Activated naive CD8-positive, alpha-beta T cell treated with anti-CD3 and anti-CD28 coated beads, Interleukin-2, amount 10 ng/mL, durations not matched to agents 7 days and 5 days (primary cell): ENCODE measurements at places on chromosomes 4 and X. TPM values are rescaled to one million over a fixed set of nuclear protein-coding genes. Genes with fewer than 3 reads are reported as not detected.

The CCSER1 gene
- not detected for total RNA-seq

- H3K27me3 ChIP-seq, result no peaks in the 10 kb centered on the region
- no peak overlapping the region for H3K27ac ChIP-seq
- H3K4me3 ChIP-seq, result no peak overlapping the region
- H3K36me3 ChIP-seq, result no peaks in the 10 kb centered on the region
Observed at GRCh38 chr4:77665381-77666069, 59.9 kb downstream of the CXCL13 start.

DNA sequence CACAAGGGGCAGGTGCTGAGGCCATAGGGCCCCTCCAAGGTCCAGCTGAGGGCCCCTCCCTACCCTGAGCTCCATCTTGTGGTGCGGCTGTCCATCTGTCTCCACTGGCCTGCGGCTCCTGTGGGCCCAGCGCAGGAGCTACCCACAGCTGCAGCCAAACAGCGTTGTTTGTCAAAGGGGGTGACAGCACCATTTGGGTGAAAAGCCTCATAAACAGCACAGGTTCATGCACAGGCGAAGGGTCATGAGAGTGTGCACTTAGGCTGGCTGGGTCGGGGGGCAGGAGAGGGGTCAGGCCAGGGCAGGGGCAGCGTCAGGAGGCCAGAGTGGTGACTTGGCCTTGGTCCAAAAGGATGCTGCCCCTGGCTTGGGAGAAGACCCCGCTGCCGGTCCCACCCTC lies 32.3 kb downstream of the BLOC1S4 start:
- no peaks in the 10 kb centered on the region for H3K36me3 ChIP-seq
- H3K4me1 ChIP-seq, result peaks cover 9% of the 10 kb centered on the region
- H3K27me3 ChIP-seq, result no peaks in the 10 kb centered on the region

DNA sequence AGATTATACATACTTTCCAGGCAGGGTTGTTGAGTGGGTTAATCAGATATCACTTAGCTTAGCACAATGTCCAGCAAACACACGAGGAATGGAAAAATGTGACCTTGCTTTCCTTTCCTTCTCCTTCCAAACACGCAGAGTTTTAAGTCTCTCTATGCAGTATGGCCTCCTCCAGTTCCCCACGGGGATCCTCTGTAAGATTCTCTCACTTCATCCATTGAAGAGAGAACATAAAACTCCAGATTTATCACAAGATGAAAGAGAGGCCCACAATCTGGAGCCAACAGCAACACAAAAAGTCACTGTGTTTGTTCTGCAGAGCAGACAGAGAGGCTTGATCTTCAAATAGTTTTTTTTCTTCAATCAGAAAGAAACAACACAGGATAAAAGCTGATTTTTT lies 336.8 kb upstream of the CLNK start:
- no peaks in the 10 kb centered on the region for H3K4me1 ChIP-seq
- no peak for DNase-seq
- no peaks in the 10 kb centered on the region for H3K36me3 ChIP-seq
- no peak overlapping the region for H3K4me3 ChIP-seq

DNA sequence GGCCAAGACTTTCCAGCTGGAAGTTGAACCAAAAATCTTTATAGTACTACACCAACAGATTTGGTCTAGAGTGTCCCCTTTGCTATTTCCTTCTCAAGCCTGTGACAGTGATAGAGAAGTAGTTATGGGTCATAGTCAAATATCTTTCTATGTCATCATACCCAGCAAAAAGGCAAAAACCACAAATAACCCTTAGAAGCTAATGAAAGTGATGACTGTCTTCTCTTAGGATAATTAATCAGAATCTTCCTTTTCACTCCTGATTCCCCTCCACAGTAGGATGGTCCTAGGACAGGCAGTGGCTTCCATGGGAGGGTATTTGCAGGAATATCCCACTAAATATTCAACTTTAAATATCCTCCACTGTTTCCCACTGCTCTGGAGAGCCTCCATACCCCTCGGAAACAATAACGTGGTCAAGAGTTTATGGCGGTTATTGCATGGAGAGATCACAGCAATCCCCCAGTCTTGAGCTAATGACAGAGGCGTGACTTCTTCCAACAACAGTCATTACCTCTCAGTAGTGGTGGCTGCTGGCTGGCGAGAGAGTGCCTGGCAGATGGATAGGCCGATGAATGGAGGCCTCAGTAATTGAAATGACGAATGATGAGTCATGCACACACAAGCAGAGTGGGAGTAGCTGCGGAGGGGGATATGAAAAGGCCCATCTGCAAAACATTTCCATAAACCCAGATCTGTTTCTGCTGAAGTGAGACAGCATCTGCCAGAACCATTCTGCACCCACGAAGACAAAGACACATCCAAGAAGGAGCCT lies 154.9 kb downstream of the STK32B start:
- DNase-seq, result no peak
- no peak overlapping the region for H3K4me3 ChIP-seq
- no peaks in the 10 kb centered on the region for H3K27me3 ChIP-seq
- no peaks in the 10 kb centered on the region for H3K4me1 ChIP-seq
- H3K36me3 ChIP-seq, result no peaks in the 10 kb centered on the region

GRCh38 chr4:174154215-174154854 lies 129.1 kb downstream of the FBXO8 start:
- no peaks in the 10 kb centered on the region for H3K36me3 ChIP-seq
- no peaks in the 10 kb centered on the region for H3K4me1 ChIP-seq
- DNase-seq, result no peak
- H3K4me3 ChIP-seq, result no peak overlapping the region

GRCh38 chr4:183986291-183986970 lies 81.3 kb downstream of the STOX2 start:
- peaks cover 6% of the 10 kb centered on the region for H3K27me3 ChIP-seq
- no peaks in the 10 kb centered on the region for H3K36me3 ChIP-seq
- peaks cover 3% of the 10 kb centered on the region for H3K4me1 ChIP-seq
- H3K4me3 ChIP-seq, result no peak overlapping the region
- no peak overlapping the region for H3K27ac ChIP-seq

- H3K27ac ChIP-seq, result no peak overlapping the region
- no peaks in the 10 kb centered on the region for H3K27me3 ChIP-seq
- no peak overlapping the region for H3K4me3 ChIP-seq
- no peaks in the 10 kb centered on the region for H3K4me1 ChIP-seq
- H3K36me3 ChIP-seq, result no peaks in the 10 kb centered on the region
Observed at GRCh38 chrX:57178605-57179004, 41.4 kb upstream of the SPIN2A start.

The MAGEA3 gene
- total RNA-seq, result not detected

The NCAPG gene
- total RNA-seq, result 66.6 TPM

DNA sequence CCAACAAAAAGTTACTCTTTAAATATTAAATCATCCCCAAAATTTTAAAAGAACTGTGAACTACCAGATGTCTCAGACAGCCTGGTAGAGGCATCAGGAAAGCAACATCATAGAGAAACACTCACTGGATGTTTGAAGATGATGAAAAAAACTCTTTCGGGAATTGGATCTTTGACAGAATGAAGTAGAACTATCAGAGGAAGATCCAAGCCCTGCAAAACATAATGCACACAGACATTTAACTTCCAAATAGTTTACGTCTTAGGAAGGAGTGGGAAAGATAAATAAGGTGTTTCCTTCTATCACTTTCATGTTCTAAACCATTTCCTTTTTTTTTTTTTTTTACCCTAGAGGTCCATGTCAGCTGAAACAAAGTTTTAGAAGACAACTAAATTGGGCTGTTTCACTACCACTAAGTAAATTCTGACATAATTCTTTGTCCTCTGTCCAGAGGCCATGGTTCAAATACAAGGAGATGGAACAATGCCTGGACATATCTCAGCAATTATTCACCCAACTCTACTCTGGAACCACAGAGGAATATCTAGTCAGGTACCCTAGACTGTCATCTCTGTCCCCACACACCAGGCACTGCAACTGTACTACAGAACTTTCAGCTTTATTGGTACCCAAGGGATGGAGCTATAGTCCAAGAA lies 217.7 kb upstream of the INTU start:
- H3K4me1 ChIP-seq, result no peaks in the 10 kb centered on the region
- no peak overlapping the region for H3K27ac ChIP-seq
- H3K36me3 ChIP-seq, result no peaks in the 10 kb centered on the region
- H3K27me3 ChIP-seq, result no peaks in the 10 kb centered on the region
- no peak overlapping the region for H3K4me3 ChIP-seq

The SYAP1 gene
- total RNA-seq, result 17.2 TPM

DNA sequence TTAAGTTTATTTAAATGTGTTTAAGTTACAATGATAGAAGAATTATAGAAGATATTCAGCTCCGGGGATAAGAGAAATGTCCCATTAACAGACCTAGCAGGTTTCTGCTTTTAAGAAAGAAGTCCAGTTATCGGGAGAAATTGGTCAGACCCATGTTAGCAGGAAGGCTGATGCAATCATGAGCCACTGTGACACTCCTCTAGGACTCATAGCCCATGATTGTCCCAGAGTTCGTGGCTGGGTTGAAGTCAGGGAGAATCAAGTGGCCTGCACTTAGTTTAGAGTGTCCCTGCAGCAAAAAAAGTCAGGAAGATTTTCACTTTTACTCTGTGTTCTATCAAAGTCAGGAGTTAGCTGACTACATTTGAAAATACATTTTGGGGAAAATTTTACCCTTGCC lies 72.0 kb downstream of the TMEM144 start:
- no peak overlapping the region for H3K27ac ChIP-seq
- no peaks in the 10 kb centered on the region for H3K36me3 ChIP-seq
- no peaks in the 10 kb centered on the region for H3K27me3 ChIP-seq
- DNase-seq, result no peak
- no peaks in the 10 kb centered on the region for H3K4me1 ChIP-seq

The FGFBP1 gene
- total RNA-seq, result not detected

DNA sequence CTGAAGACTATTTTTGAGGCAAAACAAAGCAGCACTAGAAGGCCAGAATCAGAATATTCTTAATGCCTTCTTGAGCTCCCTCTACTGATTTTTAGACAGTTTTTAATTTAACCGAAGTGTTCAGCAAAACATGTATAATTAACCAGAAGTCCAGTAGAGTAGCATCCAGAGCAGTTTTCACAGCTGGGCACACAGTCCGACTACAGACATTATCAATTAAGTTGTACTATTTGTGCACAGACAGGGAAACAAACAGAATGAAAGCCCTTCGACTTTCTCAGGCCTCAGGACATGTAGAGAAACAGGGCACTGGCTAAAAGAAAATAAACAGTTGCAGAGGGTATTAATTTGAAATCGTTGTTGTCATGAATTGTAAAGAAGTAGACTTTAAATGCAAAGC lies 11.9 kb downstream of the FSTL5 start:
- DNase-seq, result no peak
- no peak overlapping the region for H3K27ac ChIP-seq
- no peaks in the 10 kb centered on the region for H3K36me3 ChIP-seq
- no peaks in the 10 kb centered on the region for H3K27me3 ChIP-seq
- no peak overlapping the region for H3K4me3 ChIP-seq

DNA sequence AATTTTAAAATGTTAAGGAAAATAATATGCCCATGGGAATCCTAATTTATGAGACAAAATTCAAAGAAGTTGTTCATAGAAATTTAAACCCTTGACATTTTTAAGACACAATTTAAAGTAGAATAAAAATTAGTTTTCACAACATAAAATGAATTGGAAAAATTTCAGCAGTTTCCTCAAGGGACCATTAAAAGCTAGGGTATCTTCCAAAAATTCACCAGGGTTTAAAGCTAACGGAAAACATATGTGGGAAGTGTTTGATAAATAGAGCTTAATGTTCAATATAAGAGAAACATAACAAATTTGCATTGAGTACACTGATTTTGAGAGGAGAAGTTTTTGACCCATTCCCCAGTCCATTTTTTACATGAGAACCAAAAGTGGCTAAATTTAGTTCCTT lies 228.9 kb upstream of the TTC29 start:
- no peak for DNase-seq
- H3K36me3 ChIP-seq, result no peaks in the 10 kb centered on the region

The RPS6KA6 gene
- total RNA-seq, result 0.51 TPM
